Stimulated activated CD8-positive, alpha-beta memory T cell treated with anti-CD3 and anti-CD28 coated beads, Interleukin-4, amount 100 ng/mL, for 48 hours (primary cell): ENCODE measurements at places on chromosomes 4 and X.

DNA sequence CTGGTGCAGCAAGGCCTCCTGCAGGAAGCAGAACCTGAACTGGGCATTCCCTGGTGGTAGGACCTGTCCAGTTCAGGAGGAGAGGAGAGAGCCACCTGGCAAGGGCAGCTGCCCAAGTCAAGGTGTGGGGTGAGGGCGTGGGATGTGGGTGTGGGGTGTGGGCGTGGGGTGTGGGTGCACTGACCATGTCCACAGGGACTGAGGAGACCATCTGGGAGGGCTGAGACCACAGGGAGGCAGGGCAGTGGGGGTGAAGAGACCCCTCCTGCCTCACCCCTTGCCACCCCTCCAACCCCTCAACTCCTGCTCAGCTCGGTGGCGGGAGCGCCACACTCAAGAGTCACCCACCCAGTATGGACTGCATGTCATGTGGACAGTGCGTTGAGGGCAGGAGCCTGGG, 117.9 kb downstream of the CPZ start:
- no peak for DNase-seq

GRCh38 chr4:118772081-118772766, 63.7 kb downstream of the SEC24D start:
- DNase-seq, result no peak

DNA sequence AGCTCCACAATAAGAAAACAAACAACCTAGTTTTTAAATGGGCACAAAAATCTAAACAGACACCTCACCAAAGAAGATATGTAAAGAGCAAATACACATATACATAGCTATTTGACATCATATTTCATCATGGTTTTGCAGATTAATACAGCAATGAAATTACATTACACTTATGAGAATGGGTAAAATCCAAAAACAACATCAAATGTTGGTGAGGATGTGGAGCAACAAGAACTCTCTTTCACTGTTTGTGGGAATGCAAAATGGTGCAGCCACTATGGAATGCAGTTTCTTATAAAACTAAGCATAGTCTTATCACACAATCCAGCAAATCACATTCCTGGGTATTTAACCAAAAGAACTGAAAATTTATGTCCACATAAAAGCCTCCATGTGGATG, 25.0 kb downstream of the TLR6 start:
- no peak for DNase-seq

DNA sequence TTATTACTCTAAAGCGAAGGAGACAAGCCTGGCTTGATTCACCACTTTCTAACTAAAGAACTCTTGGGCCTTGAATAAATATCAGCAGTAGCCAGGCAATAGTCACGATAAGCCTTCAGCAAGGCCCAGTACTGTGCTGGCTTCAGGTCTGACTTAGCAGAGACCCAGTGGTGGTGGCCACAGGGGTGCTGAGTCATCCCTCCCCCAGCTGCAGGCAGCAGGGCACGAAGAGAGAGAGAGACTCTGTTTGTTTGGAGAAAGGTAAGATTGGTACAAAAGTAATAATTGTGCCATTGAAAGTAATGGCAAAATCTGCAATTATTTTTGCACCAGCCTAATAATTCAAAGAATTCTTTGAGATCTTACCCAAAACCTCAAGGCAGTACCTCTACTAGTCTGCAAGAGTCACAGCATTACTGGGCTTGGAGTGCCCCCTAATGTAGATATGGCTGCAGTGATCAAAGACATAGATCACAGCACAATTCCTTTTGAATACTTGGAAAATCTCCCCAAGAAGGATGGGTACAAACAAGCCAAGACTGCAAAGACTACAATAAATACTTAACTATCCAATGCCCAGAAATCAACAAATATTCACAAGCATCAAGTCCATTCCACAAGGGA, 159.5 kb upstream of the USP38 start:
- no peak for DNase-seq

GRCh38 chr4:16676230-16676770, 222.1 kb downstream of the LDB2 start:
- no peak for DNase-seq

GRCh38 chr4:123706973-123707372, 310.4 kb downstream of the SPRY1 start:
- no peak for DNase-seq

- DNase-seq, result no peak
Measured at GRCh38 chrX:68950937-68951336, 122.1 kb downstream of the EFNB1 start.

GRCh38 chr4:26407476-26407875, 82.8 kb downstream of the CCKAR start:
- no peak for DNase-seq

GRCh38 chr4:120281581-120281980, 214.9 kb upstream of the MAD2L1 start:
- DNase-seq, result no peak

DNA sequence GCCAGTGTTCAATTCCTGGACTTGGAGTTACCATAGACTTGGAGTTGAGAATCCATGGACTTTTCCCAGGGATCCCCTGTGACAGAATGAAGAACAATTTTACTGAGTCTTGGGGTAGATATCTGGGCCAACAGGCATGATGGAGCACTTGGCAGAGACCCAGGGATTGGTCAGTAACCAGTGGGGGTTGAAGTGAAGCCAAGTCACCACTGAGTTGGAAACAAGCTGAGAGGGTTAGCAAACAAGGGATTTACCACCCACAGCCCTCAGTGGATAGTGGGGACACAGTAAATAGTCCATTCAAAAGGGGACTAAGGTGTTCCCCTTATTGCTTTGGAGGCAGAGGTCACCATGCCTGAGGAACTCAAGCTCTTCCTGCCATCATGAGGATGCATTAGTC, 281.7 kb downstream of the PPP1R2C start:
- no peak for DNase-seq

DNA sequence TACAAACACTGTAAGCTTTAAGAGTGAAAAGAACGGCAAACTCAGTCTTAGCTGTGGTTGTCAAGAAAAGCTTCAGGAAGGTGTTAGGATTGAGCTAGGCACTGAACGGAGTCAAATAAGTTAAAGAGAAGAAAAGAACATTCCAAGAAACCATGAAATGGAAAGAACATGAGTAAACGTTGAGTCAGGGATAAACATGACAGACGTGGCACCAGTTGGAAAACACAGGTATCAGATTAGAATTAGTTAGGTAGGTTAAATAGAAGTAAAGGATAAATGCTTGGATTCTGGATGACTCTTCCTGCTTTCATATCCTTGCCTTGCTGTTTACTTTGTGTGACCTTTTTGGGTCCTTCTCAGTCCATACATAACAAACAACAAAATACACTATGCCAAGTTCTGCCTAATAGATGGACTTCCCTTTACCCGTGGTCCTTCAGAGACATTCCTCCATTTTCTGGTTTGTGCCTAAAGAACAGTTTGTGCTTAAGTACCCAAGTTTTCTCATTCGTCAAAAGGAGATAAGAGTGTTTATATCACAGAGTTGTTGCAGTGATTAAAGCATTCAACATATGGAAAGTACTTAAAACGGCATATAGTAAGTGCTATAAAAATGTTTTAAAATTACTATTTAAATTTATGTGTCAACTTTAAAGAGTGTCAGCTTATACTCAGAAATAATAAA, 446.9 kb downstream of the TMA16 start:
- DNase-seq, result no peak

DNA sequence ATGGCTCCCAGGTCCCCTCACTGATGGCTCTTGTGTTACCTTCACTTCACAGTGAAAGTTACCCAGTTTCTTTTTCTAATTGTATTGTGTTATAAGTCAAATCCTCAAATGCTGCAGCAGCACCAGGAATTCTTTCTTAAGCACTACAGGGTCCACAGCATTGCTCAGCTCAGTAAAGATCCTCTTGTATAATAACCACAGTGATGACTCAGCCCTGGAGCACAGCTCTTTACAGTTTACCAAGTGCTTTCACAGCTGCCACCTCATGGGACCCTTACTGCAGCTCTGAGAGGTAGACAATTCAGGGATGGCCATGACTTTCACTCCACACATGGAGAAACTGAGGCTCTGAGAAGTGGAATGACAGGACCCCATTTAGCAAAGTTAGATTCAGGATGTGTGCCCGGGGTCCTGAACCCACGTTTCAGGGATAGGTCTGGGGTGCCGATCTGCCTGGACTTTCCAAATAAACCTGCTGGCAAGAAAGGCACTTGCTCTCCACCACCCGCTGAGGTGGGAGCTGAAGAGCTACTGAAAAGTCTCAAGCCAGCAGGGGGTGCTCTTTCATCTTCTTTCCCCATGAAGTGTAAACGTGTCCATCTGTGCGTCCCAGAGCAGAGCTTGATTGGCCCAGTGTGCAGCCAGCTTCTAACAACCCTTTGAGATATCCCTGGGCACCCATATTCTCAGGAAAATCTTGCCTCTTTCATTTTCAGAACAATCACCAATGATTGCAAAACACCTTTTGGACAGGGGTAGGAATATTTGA, 35.7 kb upstream of the GABRQ start:
- DNase-seq, result peak; percentile 27

- no peak for DNase-seq
Measured at GRCh38 chrX:135944486-135944885, 29.3 kb downstream of the MMGT1 start.

DNA sequence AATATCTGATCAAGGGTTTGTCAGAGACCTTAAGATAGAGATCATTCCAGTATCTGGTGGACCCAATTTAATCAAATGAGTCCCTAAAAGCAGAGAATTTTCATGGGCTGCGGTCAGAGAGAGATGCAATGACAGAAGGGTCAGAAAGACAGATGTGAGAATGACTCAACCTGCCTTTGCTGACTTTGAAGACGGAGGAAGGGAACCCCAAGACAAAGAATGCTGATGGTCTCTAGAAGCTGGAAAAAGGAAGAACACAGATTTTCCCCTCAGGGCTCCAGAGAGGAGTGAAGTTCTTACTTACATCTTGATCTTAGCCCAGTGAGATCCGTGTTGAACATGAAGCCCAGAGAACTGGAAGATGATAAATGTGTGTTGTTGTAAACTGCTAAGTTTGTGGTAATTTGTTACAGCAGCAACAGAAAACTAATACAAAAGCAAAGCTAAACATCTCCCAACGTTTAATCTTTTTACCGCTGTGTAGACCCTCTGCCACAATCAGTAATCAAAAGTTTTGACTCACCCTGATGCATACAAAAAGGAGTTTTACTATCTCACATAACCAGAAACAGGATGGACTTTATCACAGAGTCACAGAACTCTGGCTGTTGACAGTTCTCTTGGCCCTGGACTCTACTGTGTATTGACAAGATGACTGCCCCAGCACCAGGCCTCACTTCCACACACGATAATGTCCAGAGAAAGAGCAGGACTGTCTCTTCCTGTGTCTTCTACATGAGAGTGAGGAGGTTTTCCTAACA, 70.2 kb upstream of the MAGEB2 start:
- no peak for DNase-seq
